ENCODE measurements at places on chromosomes 5 and 9. TPM values are rescaled to one million over a fixed set of nuclear protein-coding genes. Genes with fewer than 3 reads are reported as not detected.
A peak's percentile ranks its signal among the peaks of the same experiment; 100 is the strongest.

TAS2R1 gene
- 0.13 TPM for polyA plus RNA-seq

PRRX2 gene
- polyA plus RNA-seq = 0.86 TPM

EGFL7 gene
- 86.0 TPM for polyA plus RNA-seq

IL4 gene
- not detected for polyA plus RNA-seq

DNA sequence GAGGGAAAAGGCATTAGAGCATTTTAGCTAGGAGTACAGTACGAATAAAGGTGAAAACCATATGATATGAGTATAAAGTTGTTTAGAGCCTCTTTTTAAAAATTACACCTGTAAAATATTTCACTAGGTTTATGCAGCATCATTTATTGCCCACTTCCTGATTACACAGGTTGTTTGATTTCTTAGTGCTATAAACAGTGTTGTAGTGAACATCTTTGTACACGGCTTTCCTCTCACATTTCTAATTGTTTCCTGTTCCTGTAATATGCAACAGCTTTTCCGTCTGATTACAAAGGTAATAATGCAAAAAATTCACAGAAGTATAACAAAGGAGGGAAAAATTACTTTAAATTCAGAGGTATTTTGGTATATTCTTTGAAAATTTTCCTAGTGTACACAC lies 13.0 kb downstream of the STOM start:
- DNase-seq = no peak

DNA sequence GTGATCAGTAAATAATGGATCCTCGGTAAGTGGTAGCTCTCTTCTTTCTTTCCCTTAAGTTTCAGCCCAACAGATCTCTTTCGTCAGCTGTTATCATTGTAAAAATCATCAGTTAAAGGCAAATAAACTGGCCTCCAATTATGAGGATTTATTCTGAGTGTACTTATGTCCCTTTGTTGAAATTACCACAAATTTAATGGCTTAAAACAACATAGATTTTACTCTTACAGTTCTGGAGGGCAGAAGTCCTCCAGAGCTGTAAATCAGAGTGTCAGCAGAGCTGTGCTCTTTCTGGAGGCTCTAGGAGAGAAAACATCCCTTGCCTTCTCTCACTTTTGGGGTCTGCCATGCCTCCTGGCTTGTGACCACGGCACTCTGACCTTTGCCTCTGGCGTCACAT lies 104.6 kb downstream of the INSYN2B start:
- peak; percentile 65 for DNase-seq

GRCh38 chr9:7790022-7790818 lies 9.4 kb downstream of the DMAC1 start:
- DNase-seq = no peak

DNA sequence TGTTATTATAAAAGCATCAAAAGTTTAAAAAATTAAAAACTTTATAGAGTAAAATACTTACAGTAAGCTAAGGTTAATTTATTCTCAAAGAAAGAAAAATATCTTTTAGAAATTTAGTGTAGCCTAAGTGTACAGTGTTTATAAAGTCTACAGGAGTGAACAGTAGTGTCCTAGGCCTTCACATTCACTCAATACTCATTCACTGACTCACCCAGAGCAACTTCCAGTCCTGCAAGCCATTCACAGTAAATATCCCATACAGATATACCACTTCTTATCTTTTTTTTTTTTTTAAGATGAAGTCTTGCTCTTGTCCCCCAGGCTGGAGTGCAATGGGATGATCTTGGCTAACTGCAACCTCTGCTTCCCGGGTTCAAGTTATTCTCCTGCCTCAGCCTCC lies 73.1 kb upstream of the FST start:
- no peak for DNase-seq

DNA sequence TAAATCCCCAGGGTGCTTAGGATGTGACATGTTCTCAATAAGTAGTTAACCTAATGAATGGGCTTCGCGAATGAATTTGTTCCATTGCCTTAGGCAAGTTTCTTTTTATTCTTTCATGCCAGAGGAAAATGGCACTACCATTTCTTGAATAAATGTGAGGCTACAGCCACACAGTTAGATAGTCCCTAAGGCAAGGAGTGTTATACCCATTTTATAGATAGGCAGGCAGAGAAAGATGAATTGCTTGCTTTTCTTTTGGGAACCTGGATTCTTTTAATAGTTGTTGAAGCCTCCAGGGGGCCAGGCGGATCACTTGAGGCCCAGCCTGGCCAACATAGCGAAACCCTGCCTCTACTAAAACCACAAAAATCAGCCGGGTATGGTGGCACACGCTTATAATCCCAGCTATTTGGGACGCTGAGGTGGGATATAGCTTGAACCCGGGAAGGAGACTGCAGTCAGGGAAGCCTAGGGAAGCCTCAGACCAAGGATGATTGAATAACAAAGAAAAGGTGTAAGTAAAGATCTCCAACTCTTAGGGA lies 943 bp downstream of the NOP16 start:
- DNase-seq = no peak

DNA sequence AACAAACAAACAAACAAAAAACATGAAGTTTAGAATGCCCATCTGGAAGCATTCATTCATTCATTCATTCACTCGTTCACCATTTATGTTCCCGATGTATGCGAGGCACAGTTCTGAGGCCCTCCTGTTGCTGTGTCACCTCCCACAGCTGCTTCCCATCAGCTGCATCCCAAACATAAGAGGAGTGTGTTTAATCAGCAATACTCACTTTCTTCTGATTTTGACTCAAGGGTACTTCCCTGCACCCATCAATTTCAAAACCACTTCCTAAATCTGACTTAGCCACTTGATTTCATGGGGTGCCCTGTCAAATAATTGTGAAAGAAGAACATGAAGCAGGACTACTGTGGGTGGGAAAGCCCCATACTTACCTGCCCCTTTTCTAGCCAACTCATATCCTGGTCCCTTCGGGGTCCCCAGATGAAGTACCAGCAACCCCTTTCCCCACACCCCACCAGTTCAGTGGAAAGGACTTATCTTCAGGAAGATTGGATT lies 128.0 kb upstream of the IL12B start:
- no peak for DNase-seq

GRCh38 chr9:99489060-99489413 lies 267.0 kb downstream of the SEC61B start:
- DNase-seq = no peak

DNA sequence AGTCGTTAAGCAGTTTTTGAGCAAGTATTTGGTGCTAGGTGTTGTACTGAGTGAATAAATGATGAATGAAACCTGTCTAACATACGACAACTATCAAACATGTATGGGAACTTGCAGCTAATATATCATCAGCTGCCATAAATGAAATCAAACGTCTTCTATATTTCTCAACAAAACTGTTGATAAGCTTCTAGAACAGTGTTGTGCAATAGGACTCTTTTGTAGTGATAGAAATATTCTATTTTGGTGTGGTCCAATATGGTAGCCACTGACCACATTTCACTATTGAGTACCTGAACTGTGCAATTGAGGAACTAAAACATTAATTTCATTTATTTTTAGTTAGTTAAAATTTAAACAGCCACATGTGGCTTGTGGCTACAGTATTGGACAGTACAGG lies 16.3 kb upstream of the FYB1 start:
- DNase-seq = no peak

DNA sequence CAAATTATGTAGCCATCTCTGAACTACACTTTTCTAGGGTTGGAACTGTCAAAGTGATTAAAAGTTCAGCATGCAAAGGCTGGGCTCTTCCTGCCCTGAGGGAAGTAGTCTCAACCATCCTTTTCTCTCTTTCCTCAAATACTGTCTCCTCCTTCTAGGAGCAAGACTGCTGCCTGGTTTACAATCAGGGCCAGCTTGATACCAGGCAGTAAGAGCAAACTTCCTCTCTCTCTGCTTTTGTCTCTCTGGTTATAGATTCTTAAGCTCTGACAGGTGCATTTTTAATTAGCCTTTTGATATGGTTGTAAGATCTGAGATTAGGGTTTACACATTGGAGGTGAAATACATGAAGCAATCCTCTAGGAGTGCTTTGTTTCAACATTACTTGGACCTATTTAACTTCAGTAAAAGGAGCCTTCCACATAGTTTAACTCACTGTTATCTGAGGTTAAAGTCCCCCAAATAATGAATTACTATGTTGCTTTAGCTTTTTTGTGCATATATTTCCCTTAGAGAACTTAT lies 436.1 kb downstream of the SPATA31D1 start:
- DNase-seq = no peak

GRCh38 chr5:530001-530955 lies 6.0 kb upstream of the SLC9A3 start:
- no peak for DNase-seq

DNA sequence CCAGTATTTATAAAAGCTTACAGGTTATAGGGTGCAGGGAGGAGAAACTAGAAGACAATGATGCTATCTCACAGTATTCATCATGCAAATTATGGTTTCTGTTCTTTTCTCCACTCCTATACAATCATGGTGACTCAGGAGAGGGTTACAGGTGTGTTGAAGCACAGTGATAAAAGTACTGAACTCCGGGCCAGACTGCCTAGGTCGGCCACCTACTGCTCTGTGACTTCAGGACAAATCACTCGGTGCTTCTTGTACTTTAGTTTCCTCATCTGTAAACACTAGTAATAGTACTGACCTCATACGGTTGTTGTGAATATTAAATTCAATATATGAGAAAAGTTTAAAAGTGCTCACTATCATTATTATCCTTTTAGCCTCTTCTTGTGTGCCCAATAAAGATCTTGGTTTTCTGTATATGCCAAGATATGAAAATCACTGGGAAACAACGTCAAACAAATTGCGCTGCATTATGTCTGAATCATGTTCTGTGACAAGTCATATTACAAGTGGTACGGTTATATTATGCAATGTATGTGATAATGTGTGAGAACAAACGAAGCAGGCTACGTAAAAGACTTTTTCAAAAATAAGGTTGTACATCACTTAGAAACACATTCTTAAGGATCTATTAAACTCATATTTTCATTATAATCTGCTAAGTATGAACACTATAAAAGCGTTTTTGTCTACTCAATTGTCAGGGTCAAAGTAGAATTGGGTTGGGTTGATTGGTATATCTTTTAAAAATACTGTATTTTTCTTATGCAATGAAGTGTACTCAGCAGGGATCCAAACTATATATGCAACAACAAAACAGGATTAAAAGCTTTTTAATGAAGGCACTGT lies 153.3 kb downstream of the EFNA5 start:
- no peak for DNase-seq
